Fibroblast of skin of abdomen (primary cell): ENCODE measurements at places on chromosomes 5 and 9.

- peak; percentile 12 for DNase-seq
Observed at GRCh38 chr9:36665921-36666431, 93.3 kb downstream of the MELK start.

DNA sequence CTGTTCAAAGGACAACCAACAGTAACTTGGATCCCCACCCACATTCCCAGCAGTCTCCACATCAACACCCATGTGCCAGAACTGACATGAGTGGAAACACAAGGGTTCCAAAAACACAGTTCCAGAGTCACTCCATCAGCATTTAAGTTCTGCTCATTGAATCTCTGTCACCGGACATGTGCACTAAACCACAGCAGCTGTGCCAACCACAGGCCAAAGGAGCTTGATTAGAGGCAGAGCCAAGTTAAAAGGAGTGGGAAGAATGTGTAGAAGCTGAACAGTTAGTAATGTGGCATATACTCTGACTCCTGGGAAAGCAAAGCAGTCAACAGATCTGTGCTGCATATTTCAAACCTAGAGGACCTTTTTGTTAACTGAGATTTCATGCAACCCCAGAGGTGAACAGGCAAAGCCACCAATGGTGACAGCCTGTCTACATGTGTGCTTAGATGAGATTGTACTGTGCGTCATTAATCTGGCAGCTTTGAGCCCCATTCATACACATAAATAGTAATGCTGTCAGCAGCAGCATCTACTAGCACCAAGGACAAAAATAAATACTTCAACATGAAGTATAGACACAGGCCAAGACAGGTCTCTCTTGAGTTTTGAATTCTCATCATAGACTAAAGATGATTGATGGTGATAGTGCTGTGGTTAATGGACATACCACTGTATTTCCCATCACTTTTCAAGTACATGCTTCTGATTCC, 16.4 kb upstream of the FST start:
- DNase-seq, result peak; percentile 63

DNA sequence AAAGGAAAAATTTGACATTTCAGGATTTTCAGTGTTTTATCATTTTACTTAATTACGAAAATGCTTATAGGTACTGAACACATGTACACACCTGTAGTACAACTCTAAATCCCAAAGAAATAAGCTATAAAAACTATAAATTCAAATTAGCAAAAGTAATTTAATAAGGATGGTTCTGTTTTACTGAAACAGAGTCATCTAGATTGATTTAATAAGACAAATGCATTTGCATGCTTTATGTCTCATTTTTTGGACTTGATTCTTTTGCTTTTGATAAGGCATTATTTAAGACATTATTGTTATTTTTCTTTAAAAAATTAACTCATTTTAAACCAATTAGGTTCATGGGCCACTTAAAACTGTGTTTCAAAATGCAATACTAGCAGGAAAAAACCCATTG, 201.2 kb downstream of the PIK3R1 start:
- no peak for DNase-seq

- peak; percentile 16 for DNase-seq
Observed at GRCh38 chr5:128084228-128085167, 932 bp downstream of the SLC12A2 start.

GRCh38 chr5:19125956-19126713, 861.9 kb downstream of the CDH18 start:
- DNase-seq, result no peak

- peak; percentile 47 for DNase-seq
Observed at GRCh38 chr9:96317335-96317980, 15.5 kb upstream of the HSD17B3 start.

DNA sequence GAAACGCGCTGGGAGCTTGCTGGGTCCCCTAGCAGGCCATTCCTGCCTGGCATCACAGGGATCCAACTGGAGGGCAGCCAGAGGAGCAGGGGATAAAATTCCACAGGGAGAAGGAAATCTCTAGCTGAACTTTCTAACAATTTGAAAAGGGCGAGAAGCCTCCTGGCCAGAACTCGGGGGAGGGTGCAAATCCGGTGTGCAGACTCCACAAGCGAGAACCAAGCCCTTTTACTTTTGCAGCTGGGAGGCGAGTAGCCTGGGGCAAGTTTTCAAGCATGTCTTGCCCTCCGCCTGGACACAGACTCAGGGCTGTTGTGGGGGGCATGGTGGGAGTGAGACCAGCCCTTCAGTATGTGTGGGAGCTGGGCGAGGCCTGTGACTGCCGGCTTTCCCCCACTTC, 14.3 kb upstream of the POU5F2 start:
- DNase-seq, result no peak

DNA sequence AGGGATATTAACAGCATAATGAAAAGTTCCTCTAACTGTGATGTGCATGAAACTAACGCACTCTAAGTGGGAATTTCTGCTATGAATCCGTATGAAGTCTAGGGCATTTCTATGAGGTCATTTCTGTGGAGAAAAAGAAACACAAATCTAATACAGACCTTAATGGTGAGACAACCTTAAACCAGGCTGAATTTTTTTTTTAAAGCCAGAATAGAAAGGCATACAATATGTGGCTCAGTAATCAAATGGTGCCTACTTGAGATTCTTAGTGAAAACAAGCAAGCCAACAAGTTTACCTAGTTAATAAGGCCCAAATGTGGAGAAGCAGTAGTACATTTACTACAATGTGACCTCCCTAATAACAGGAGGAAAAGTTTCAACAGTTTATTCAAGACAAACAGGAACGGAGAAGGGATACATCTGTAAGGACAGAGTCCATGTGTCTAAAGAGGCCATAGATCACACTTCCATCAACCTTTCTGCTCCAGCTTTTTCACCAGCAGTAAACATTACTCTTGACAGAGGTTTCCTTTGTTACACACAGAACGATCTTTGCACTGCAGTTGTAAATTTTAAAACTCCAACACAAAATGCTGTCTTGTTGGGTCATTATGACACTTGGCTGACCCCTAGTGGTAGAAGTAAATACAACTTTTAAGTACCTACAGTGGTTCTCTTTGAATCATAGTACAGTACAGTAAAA, 26.2 kb downstream of the CARNMT1 start:
- peak; percentile 79 for DNase-seq

GRCh38 chr9:133795049-133795448, 56.9 kb upstream of the SARDH start:
- no peak for DNase-seq

DNA sequence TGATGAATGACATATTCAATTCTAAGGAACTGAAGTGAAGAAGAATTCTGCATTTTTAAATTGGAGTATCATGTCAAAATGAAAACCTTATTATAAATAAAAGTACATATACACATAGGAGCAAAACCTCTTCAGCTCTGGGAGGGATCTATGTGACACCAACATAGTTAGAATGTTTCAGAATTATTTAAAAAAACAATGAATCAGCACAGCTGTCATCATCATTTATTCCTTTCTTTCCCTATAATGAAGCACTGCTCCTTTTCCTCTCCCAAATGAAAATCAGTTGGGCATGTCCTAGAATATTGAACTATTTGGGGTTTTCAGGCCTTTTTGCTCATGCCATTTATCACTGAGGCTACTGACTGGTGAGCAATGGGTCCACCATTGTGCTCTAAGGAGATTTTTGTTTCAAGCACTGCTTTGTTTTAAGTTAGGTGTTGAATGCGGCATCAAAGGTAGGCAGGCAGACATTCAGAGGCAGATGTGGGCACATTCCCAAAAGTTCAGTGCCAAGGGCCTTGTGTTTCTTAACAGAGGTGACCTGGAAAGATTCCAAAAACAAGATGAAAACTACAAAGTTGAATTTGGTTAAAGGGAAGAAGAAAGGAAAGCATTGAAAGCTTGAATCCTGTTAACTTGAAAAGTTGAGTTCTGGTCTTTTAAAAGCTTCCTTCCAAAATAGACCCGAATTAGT, 126.4 kb upstream of the ADAMTSL1 start:
- DNase-seq, result peak; percentile 82

- DNase-seq, result no peak
Observed at GRCh38 chr5:72615061-72615460, 107.9 kb upstream of the ZNF366 start.

DNA sequence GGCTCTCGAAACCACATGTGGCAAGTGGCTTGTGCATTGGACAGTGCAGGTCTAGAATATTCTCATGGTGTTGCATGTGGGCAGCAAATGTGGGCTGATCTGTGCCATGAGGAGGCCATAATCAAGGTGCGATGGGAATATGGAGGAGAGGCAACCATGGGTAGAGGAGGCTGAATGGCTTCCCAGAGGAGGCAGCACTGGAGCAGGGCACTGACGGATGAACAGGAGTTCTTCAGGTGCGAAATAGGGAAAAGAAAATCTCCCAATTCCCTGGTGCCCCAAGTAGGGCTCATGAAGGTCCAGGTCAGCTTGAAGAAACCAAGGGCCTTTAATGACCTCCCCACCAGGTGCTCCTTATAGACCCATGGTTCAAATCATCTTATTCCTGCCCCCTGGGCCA, 126.5 kb downstream of the RXRA start:
- no peak for DNase-seq

DNA sequence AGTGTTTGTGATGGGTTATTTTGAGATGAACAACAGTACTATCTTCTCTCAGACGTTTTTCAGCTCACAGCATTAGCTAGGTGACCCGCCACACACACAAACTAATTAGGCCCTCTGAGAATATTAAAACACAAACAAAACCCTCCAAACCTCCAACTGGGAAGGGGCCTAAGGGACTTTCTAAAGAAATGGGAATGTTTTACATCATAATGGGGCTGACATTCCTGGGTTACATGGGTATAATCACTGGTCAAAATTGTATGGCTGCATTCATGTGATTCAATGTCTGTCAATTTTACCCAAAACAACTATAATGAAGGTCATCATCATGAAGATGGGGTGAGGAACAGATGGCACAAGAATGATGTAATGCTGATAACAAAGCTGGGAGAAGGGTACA, 59.6 kb downstream of the SPTLC1 start:
- no peak for DNase-seq

DNA sequence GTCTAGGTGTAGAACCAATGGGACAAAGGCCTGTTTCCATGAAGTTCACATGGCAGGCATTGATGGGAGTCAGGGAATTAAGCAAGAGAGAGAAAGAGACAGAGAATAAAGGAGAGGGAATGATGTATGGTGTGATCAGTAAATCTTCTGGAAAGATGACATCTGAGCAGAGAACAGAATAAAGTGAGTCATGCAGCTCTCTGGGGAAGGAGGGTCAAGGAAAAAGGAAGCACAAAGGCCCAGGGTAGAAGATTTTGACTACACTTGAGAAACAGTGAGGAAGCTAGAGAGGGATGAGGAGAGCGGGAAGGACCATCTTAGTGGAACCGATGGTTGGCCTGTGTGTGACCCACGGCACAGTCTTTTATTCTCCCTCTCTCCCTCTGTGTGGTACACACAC, 425.9 kb downstream of the SPOCK1 start:
- DNase-seq, result peak; percentile 50

GRCh38 chr9:4269872-4270271, 30.0 kb downstream of the GLIS3 start:
- DNase-seq, result no peak

GRCh38 chr5:135650081-135650480, 71.3 kb upstream of the CXCL14 start:
- no peak for DNase-seq

- no peak for DNase-seq
Observed at GRCh38 chr5:139954462-139954861, 88.6 kb downstream of the NRG2 start.

- no peak for DNase-seq
Observed at GRCh38 chr9:73199448-73199847, 47.8 kb downstream of the ANXA1 start.

DNA sequence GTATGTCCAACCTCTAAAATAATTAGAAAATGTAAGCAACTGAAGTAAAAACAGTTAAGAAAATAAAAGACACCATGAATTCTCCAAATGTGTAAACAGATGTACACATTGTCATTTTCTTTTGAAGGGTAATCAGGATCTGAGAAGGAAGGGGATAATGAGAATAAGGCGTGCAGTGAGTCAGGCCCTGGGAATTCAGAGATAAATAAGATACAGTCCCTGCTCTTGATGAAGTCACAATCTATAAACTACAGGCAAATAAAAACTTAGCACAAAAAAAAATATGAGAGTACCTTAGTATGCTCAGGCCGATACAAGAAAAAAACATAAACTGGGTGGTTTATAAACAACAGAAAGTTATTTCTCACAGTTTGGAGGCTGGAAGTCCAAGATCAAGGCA, 315.3 kb downstream of the DNAH5 start:
- no peak for DNase-seq

GRCh38 chr5:169178754-169179153, 122.2 kb downstream of the SLIT3 start:
- no peak for DNase-seq

GRCh38 chr5:154309805-154310204, 119.3 kb downstream of the GALNT10 start:
- DNase-seq, result no peak

GRCh38 chr9:130466537-130467217, 21.9 kb downstream of the ASS1 start:
- no peak for DNase-seq

GRCh38 chr5:179730852-179731251, 1.8 kb upstream of the MAML1 start:
- DNase-seq, result no peak

- DNase-seq, result no peak
Observed at GRCh38 chr5:37664551-37664950, 175.3 kb downstream of the GDNF start.

DNA sequence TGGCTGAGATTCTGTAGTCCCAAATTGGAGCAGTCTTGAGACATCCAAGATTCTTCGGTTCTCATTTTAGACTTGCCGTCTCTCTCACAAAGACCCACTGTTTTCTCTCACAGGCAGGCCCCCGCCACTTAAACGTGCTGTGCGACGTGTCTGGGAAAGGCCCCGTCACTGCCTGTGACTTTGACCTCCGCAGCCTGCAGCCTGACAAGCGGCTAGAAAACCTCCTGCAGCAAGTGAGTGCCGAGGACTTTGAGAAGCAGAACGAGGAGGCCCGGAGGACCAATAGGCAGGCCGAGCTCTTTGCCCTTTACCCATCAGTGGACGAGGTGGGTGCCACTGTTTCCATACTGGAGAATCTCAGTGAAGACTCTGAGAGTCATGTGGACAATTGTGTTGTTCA, 97.2 kb downstream of the DOCK8 start:
- no peak for DNase-seq

DNA sequence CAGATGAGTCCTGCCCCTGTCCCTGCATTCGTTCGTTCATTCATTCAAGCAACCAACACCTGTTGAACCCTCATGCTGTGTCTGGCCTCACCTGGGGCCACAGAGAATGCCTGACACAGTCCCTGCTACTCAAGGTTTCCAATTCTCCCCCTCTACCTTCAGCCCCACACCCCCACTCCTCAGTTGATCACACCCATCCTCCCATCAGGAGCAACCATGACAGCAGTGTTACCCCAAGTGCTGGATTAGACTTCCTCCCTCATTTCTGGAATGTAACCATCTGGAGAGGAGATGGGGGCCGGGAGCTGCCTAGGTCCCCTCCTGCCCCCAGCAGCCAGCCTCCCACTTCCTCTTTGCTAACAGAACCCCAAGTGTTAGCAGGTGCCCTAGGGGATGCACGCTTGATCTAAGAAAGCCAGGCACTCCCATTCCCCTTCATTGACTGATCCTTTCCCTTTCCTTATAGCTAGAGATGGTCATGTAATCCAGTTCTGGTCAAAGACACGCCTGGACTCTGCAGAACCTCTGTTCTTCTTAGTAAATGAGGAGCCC, 57.2 kb downstream of the SMIM23 start:
- DNase-seq, result no peak

- no peak for DNase-seq
Observed at GRCh38 chr5:59107692-59108091, 524.8 kb downstream of the RAB3C start.
